ENCODE measurements at places on chromosomes 6 and 20.

- H3K4me3 ChIP-seq = no peak overlapping the region
- H3K4me1 ChIP-seq = peaks cover 9% of the 10 kb centered on the region
- H3K27ac ChIP-seq = no peak overlapping the region
Observed at GRCh38 chr20:16486532-16486931, 86.7 kb downstream of the KIF16B start.

GRCh38 chr6:169200893-169201514 is 52.6 kb downstream of the THBS2 start:
- H3K27me3 ChIP-seq = peaks cover 5% of the 10 kb centered on the region
- DNase-seq = no peak
- no peak overlapping the region for H3K27ac ChIP-seq
- no peak overlapping the region for H3K4me3 ChIP-seq
- no peaks in the 10 kb centered on the region for H3K4me1 ChIP-seq
- no peaks in the 10 kb centered on the region for H3K36me3 ChIP-seq

GRCh38 chr6:70369332-70369950 is 43.9 kb upstream of the FAM135A start:
- peak; percentile 76 for DNase-seq
- no peaks in the 10 kb centered on the region for H3K36me3 ChIP-seq
- no peaks in the 10 kb centered on the region for H3K27me3 ChIP-seq

GRCh38 chr6:143258945-143259344 is 191.6 kb downstream of the ADAT2 start:
- H3K4me3 ChIP-seq = no peak overlapping the region
- H3K36me3 ChIP-seq = peaks cover 23% of the 10 kb centered on the region
- no peak for DNase-seq
- peaks cover under 1% of the 10 kb centered on the region for H3K4me1 ChIP-seq
- H3K27ac ChIP-seq = no peak overlapping the region

DNA sequence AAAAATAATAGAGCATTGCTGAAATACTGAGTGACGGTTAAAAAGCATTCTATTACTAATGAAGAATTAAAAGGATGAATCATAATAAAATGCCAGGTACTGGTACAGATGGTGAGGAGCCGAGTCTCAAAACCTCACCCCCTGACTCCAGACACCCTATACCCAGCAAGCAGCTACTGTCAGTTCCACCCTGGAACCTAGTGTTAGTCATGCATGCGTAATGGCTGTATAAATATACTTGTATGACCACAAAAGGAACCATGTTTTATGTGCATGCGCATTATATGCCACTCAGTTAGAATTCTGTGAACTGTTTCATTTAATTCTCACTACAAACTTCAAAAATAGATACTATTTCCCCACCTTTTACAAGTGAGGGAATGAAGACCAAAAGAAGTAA is 568.7 kb upstream of the RNF217 start:
- H3K27ac ChIP-seq = no peak overlapping the region
- no peaks in the 10 kb centered on the region for H3K36me3 ChIP-seq
- no peaks in the 10 kb centered on the region for H3K4me1 ChIP-seq
- no peaks in the 10 kb centered on the region for H3K27me3 ChIP-seq
- no peak for DNase-seq

DNA sequence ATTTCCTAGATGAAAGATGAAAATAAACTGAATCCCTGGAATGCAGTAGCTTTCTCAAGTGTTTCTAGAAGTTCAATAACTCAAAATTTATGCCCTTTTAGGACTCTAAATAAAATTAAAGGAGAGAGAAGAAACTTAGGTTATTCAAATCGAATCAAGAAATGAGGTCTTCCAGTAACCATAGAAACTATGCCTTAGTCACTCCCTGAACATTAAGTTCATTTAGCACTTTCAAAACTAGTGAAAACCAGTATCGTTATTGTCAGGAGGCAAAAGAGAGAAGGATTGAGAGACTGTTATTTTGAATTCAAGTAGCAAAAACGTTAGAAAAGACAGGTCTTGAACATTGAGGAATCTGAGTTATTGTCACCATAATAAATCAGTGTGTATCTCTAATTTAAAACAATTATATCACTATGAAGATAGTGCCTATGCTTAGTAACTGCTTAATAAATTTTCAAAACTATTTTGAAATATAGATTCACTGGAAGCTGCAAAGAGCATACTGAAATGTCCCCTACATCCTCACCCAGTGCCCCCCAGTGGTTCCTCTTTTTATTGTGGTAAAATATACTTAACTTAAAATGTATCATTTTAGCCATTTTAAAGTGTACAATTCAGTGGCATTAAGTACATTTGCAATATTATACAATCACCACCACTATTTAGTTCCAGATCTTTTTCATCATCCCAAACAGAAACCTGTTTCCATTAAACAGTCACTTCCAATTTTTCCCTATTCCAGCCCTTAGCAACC is 4.6 kb downstream of the RPP21 start:
- no peak overlapping the region for H3K4me3 ChIP-seq
- H3K36me3 ChIP-seq = peaks cover 17% of the 10 kb centered on the region
- DNase-seq = no peak
- no peak overlapping the region for H3K27ac ChIP-seq
- H3K4me1 ChIP-seq = peaks cover 16% of the 10 kb centered on the region
- peaks cover 13% of the 10 kb centered on the region for H3K27me3 ChIP-seq

DNA sequence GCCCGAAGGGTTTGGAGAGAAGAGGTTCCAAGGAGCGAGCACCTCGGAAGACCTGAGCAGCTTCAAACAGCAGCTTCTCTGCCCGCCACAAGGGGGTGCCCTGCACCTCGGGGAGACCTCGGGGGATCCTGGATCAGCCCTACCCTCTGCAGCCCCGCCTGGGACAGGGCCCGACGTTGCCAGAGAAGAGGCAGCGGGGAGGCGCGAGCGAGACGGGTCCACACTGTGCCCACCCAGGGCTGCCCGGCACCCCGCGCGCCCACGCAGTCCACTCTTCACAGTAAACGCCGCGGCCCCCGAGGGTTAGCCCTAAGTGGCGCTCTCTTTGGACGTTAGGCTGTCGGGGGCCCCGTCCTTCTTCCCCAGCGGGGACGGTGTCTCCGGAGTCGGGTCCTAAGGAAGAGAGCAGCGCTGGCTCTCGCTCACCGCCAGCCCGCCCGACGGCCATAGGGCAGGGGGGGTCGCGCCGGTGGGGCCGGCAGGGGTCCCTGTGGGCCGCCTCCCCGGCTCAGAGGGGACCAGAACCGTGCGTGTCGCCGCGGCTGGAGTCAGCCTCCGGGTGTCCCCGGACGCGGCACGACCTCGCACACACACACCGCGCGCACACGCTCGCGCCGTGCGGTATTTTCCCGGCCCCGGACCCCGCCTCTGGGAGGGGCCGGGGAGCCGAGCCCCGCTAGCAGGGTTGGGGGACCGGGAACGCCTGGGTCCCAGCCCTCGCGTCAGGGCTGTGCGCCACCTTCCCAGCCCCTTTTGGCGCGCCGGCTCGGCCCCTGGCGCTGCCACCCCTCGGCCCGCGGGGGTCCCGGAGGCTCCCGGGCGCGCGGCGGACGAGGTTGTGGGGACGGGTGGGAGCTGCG is 929 bp downstream of the CDH22 start:
- H3K4me1 ChIP-seq = peaks cover 7% of the 10 kb centered on the region
- peak overlapping the region; percentile 76 for H3K4me3 ChIP-seq
- no peak overlapping the region for H3K27ac ChIP-seq
- peaks cover 95% of the 10 kb centered on the region for H3K27me3 ChIP-seq

All from nephron progenitor cell (in vitro differentiated cells).